ENCODE measurements at places on chromosomes 4 and X.
A peak's percentile ranks its signal among the peaks of the same experiment; 100 is the strongest.

GRCh38 chr4:67035501-67035900 lies 509.8 kb downstream of the CENPC start:
- DNase-seq = no peak

- DNase-seq = no peak
Measured at GRCh38 chr4:144732584-144733428, 86.8 kb downstream of the HHIP start.

- DNase-seq = no peak
Measured at GRCh38 chrX:120499301-120500072, 30.4 kb upstream of the LAMP2 start.

- no peak for DNase-seq
Measured at GRCh38 chr4:139521754-139522401, 34.1 kb downstream of the SETD7 start.

GRCh38 chrX:16517039-16517605 lies 132.8 kb upstream of the S100G start:
- DNase-seq = no peak

- no peak for DNase-seq
Measured at GRCh38 chrX:12379671-12380070, 241.4 kb downstream of the FRMPD4 start.

GRCh38 chr4:135244696-135245095 lies 1043.1 kb upstream of the PABPC4L start:
- DNase-seq = no peak

DNA sequence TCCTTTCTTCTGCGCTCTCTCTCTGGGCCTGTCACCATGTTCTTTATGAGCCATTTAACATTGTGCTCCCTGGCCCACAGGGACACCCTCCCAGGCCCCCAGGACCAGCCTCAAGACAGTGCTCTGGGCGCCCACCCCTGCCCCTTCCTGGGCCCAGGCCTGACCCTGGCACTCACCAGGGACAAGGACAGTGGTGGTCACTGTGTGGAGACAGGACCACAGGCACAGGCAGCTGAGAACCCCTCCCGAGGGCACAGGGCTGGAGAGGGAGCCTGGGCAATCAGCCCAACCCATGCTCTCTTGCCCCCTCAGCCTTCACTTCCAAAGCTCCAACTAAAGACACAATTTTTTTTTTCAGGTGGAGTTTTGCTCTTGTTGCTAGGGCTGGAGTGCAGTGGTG lies 218.2 kb upstream of the PSAPL1 start:
- no peak for DNase-seq

DNA sequence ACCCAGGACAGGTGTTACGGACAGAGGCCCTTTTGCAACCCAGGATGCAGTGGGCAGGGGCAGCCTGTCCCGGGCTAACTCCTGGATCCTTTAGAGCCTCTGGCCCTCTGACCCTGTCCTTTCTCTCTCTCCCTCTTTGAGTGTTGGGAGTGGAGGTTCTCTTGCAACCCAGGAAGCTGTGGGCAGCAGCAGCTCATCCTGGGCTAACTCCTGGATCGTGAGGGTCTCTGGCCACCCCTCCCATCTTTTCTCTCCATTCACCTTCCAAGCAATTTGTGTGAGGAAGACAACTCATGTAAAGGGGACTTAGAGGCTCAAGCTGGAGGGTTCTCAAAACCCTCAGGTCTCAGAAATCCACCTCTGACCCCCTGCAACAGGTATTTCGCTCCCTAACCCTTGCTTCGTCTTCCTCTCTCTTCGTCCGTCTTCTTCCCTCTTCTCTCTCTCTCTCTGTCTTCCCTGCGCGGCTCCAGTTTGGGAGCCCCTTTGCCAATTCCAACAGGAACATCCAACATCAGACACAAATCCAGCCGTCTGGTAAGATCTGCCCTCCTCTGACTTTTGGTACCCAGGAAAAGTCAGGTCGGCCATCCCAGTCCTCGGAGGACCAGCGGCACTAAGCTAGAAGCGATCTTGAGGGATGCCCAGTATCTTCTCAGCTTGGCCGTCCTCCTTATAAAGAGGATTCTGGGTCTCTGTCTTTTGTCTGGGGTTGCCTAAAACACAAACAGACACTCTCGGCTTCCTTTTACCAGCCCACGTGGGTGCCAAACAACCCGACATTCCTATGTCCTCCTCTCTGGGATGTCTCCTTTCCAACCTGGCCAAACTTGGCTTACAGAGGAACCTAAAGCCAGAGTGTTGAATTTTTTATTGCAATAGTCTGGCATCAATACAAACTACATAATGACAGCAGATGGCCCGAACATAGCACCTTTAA lies 7.9 kb downstream of the ASMTL start:
- DNase-seq = no peak

DNA sequence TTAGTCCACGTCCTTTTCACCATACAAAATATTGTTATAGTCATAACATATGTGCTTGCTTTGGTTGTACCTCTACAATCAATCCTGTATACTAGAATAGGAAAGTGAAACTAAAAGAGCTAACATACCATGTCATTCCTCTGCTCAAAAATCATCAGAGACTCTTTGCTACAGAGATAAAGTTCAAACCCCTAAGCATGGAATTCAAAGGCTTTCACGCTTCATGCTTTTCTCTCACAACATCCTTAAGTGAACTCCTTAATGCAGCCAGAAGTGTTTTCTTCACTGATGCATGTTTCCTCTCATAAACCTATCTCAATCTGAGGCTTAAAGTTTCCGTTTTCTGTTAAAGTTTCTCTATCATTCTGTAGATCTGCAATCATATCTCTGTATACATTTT lies 744.6 kb upstream of the IGFBP7 start:
- DNase-seq = no peak

DNA sequence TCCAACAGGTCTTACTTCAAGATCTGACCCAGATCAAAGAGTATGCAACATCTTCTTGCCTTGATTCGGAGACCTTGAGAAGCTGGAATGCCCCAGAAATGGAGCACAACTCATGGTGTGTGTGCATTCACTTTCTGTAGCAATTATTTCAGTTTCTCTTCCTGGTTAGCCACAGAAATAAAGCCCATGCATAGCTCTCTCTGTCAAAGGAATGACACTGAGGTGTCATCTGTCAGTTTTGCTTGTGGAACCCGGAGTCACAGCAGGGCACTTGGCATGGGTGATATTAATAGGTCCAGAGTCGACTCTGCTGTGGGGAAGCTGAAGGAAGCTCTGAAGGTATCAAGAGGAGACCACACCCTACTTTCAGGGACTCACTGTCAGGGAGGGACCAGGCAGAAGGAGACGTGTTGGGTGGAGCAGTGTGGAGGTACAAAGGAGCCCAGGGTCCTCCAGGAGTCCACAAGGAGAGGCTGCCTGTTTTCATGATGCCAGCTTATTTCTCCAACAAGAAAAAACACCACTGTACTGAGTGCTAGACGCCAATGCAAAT lies 10.7 kb downstream of the CLNK start:
- DNase-seq = no peak

- no peak for DNase-seq
Measured at GRCh38 chr4:94603170-94603747, 151.5 kb downstream of the PDLIM5 start.

GRCh38 chr4:156781852-156782251 lies 189.7 kb downstream of the PDGFC start:
- no peak for DNase-seq

- no peak for DNase-seq
Measured at GRCh38 chr4:147755561-147756295, 23.8 kb downstream of the ARHGAP10 start.

DNA sequence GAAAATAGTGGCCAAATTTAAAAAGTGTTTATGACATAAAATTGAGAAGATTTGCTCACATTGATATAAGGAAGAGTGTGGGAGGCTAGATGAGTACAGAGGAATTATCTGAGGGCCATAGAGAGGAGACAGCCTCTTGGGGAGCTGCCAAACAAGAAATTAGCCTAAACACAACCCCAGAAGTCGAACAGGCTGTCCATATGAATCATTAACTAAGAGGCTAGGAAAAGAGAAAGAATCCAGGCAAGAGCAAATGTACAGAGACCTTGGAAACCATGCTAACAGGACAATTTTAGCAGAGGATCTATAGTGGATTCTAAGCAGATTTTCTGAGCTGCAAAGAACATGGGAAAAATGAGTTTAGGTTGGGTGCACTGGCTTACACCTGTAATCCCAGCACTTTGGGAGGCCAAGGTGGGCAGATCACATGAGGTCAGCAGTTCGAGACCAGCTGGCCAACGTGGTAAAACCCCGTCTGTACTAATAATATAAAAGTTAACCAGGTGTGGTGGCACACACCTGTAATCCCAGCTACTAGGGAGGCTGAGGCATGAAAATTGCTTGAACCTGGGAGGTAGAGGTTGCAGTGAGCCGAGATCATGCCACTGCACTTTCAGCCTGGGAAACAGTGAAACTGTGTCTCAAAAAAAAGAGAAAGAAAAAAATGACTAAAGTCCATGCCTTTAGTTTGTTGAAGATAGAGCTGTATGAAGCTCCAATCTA lies 76.1 kb downstream of the NWD2 start:
- no peak for DNase-seq

GRCh38 chr4:91087743-91088142 lies 960.5 kb downstream of the CCSER1 start:
- no peak for DNase-seq

DNA sequence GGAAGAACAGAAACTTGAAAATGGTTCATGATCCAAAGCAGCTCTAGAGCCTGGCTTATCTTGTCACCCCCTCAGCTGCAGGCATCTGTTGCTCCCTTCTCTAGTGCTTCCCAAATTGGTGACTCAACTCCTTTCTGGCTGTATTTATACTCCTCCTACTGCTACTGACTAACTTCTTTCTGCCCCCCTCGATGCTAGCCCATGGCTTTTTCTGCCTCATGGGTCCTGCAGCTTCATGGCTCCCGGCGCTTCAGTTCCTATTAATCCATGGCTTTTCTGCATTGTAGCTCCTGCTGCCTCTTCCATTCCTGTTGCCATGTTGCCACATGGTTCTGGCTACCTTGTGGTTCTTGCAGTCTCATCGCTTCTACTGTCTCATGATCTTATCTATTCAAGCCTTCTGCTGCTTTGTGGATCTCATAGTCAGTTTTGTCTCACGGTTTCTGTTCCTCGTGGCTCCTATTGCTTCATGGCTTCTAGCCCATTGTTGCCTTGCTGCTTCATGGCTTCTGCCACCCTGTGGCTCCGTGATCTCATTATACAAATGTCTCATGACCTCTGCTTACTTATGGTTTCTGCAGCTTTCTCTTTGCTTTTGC lies 48.1 kb downstream of the SMC1A start:
- no peak for DNase-seq

GRCh38 chrX:123976706-123977316 lies 15.3 kb downstream of the STAG2 start:
- DNase-seq = no peak

GRCh38 chr4:53967986-53968385 lies 96.4 kb downstream of the CHIC2 start:
- DNase-seq = no peak

DNA sequence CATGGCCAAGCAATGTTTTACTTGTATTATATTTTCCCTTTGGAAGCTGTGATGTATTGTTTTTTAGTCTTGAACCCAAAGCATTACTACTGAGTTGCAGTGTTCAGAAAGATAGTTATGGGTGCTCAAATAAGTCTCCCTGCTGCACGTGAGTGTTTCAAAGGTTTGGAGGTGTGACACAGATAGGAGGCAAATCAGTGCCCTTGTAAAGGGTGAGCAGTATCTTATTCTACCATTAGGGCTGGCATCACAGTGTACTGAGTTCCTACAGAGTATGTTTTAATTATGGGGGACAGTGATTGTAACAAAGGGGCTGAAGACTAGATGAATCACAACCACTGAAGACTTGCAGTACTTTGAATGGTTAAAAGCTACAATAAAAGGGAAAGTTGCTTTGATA lies 38.3 kb downstream of the NOCT start:
- no peak for DNase-seq

- DNase-seq = no peak
Measured at GRCh38 chrX:87924619-87925018, 407.0 kb downstream of the KLHL4 start.

- no peak for DNase-seq
Measured at GRCh38 chr4:188459381-188459780, 320.1 kb downstream of the TRIML1 start.

- DNase-seq = no peak
Measured at GRCh38 chr4:75637176-75637575, 6.8 kb upstream of the CDKL2 start.

GRCh38 chrX:1358793-1359476 lies 22.4 kb downstream of the IL3RA start:
- no peak for DNase-seq

GRCh38 chrX:2583194-2584162 lies 82.7 kb upstream of the DHRSX start:
- no peak for DNase-seq

DNA sequence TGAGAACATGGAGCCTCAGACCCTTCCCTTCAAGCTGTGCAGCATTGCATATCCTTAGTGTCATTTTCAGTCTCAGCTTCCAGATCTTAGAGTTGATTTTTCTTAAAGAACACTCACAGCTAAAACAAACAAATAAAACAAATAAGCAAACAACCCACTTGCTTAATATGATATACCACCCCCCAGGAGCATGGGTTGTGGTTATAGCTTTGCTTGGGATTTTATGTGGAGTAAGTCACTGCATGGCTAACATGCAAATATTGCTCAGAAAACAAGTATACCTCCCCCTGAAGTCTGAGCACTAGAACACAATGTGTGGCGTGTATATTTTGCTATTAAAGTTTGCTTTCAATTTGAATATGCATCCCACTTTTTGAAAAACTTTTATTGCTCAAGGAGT lies 78.6 kb downstream of the MGST2 start:
- DNase-seq = no peak

DNA sequence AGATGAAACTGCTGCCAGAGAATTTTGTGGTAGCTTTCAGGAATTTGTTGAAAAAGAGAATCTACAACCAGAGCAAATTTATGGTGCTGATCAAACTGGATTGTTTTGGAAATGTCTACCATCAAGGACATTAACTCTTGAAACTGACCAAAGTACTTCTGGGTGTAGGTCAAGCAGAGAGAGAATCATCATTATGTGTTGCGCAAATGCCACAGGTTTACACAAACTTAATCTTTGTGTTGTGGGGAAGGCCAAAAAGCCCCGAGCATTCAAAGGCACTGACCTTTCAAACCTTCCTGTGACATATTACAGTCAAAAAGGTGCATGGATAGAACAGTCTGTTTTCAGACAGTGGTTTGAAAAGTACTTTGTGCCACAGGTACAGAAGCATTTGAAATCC lies 2.1 kb downstream of the TIGD2 start:
- no peak for DNase-seq

- no peak for DNase-seq
Measured at GRCh38 chrX:69151866-69152284, 13.4 kb downstream of the PJA1 start.

DNA sequence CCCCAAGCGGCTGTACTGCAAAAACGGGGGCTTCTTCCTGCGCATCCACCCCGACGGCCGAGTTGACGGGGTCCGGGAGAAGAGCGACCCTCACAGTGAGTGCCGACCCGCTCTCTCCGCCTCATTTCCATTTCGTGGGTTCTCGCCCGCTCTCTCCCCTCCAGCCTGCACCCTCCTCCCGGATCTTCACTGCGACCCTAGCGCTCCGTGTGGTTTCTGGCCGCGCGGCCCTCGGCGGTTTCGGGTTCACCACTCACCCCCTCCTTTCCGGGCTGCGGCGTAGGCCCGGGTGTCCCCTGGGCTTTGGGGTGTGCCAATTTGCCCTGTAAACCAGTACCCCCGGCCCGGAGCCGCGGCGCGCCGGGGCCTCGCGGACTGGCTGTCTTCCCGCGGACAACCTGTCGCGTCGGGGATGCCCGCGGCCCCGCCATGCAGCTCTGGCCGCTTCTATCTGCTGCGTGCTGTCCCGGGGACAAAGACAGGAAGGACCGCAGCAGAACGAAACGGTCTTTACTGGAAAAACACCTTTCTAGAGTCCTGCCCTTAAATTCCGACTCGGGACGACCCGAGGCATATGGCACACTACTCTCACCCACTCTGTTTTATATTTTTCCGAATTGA lies 737 bp downstream of the FGF2 start:
- peak; percentile 15 for DNase-seq

- DNase-seq = no peak
Measured at GRCh38 chr4:6907658-6908191, 1.9 kb upstream of the TBC1D14 start.

Data from activated T-cell treated with anti-CD3 and anti-CD28 coated beads for 48 hours (primary cell).